ENCODE measurements at places on chromosomes 2 and 18. TPM values are rescaled to one million over a fixed set of nuclear protein-coding genes. Genes with fewer than 3 reads are reported as not detected.
A peak's percentile ranks its signal among the peaks of the same experiment; 100 is the strongest.

DNA sequence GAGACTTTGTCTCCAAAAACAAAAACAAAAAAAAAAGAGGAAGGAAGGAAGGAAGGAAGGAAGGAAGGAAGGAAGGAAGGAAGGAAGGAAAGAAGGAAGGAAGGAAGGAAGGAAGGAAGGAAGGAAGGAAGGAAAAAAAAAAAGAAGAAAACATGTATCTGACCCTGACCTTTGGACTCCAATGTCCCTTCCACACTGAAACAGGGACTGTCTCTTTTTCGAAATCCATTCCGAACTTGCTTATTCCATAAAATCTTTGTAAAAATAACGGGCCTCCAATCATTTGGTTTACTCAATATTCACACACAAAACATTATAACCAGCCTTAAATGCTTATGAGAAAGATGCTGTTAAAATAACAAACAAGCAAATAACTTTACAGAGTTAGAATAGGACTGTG, 225.7 kb downstream of the TCF4 start:
- H3K27me3 ChIP-seq, result no peaks in the 10 kb centered on the region
- no peak overlapping the region for H3K4me3 ChIP-seq
- H3K36me3 ChIP-seq, result no peaks in the 10 kb centered on the region

GRCh38 chr2:132884292-132884691, 214.3 kb upstream of the LYPD1 start:
- no peak overlapping the region for H3K27ac ChIP-seq
- H3K4me1 ChIP-seq, result peaks cover 7% of the 10 kb centered on the region
- H3K36me3 ChIP-seq, result no peaks in the 10 kb centered on the region
- no peaks in the 10 kb centered on the region for H3K27me3 ChIP-seq
- no peak for DNase-seq

DNA sequence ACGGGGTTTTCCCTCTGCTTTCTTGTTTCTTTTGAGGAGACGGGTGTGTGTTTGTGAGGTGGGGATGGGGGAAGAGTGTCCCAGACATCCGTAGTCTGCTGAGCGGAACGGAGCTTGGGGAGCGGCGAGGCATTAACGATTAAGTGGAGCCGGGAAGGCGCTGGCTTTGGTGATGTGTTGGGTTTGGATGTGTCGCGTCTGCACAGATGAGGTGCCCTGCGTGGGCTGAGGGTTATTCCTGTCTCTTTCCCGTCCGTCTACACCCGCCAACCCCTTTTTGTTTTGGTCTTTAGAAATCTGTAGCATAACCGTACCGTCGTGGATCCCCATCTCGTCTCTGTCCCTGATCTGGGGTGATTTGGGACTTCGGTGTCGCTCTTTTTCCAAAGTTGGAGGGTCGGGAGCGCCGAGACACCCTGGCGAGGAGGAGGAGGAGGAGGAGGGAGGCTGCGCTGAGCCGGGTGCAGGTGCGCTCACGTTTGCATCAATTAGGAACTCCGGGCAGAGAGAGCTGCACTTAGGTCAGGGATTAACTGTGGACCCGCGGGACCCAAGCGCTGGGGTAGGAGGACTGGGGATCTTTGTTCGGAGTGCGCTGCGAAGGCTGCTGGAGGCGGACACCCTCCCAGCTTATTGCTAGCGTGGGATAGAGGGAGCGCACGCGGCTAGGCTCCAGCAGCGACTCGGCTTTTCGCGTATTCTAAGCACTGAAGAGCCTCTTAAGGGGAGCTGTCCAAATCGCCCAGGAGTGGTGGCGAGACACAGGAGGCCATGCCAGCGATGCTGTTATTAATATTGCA, 720.3 kb downstream of the DPP10 start:
- no peak overlapping the region for H3K27ac ChIP-seq
- no peak overlapping the region for H3K4me3 ChIP-seq
- no peaks in the 10 kb centered on the region for H3K36me3 ChIP-seq
- no peak for DNase-seq
- peaks cover 40% of the 10 kb centered on the region for H3K27me3 ChIP-seq

DNA sequence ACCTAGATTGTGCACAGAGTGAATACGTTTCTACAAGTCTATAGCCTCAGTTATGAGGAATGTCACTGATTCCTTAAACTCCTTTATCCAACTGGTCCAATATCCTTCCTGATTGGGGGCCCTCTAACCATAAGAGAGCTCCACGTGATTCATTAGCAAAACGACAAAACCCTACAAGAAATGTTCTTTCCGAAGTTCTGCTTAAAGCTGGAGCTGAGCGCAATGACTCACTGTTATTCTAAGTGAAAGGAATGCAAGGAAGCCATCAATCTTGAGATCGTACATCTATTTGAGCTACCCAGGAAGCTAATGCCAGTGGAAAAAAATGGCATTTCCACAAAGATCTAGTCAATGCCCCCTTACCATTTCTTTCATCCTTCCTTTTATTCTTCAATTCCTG, 354.9 kb upstream of the CDH20 start:
- H3K36me3 ChIP-seq, result no peaks in the 10 kb centered on the region
- H3K4me1 ChIP-seq, result no peaks in the 10 kb centered on the region
- DNase-seq, result peak; percentile 27
- no peak overlapping the region for H3K4me3 ChIP-seq
- H3K27me3 ChIP-seq, result no peaks in the 10 kb centered on the region

GRCh38 chr2:68100189-68100588, 37.4 kb upstream of the C1D start:
- H3K4me1 ChIP-seq, result peaks cover 5% of the 10 kb centered on the region
- H3K27ac ChIP-seq, result no peak overlapping the region
- no peaks in the 10 kb centered on the region for H3K36me3 ChIP-seq
- DNase-seq, result no peak
- H3K4me3 ChIP-seq, result no peak overlapping the region

- no peak for DNase-seq
- peaks cover 49% of the 10 kb centered on the region for H3K4me1 ChIP-seq
- H3K4me3 ChIP-seq, result no peak overlapping the region
- H3K27me3 ChIP-seq, result no peaks in the 10 kb centered on the region
- H3K36me3 ChIP-seq, result peaks cover 15% of the 10 kb centered on the region
- peak overlapping the region; percentile 93 for H3K27ac ChIP-seq
These were observed 95.9 kb upstream of the SCG2 start for GRCh38 chr2:223697892-223698645.

DNA sequence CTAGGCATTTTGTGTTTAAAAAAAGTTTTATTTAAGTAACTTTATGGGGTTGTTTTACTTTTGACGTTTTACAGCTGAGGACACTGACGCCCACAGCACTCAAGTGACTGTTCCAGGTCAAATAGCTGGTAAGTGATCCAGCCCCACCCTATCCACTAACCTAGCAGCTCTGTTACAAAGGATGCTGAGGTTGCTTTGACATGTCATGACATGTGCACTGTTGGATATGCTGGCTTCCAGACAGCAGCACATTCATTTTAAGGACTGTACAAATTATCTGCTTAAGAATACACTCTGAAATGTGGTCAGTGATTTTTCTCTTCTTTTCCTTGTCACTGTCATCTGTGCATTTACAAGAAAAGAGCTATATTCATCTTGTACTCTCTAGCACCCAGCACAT, 417.5 kb downstream of the ZEB2 start:
- H3K4me3 ChIP-seq, result no peak overlapping the region
- no peaks in the 10 kb centered on the region for H3K27me3 ChIP-seq
- H3K4me1 ChIP-seq, result no peaks in the 10 kb centered on the region
- no peak for DNase-seq

GRCh38 chr2:140246957-140247356, 1466.8 kb upstream of the NXPH2 start:
- no peaks in the 10 kb centered on the region for H3K36me3 ChIP-seq
- no peak overlapping the region for H3K4me3 ChIP-seq
- H3K27me3 ChIP-seq, result no peaks in the 10 kb centered on the region
- H3K27ac ChIP-seq, result no peak overlapping the region
- peaks cover 4% of the 10 kb centered on the region for H3K4me1 ChIP-seq

- no peak overlapping the region for H3K4me3 ChIP-seq
- DNase-seq, result no peak
- no peaks in the 10 kb centered on the region for H3K27me3 ChIP-seq
- no peak overlapping the region for H3K27ac ChIP-seq
- no peaks in the 10 kb centered on the region for H3K36me3 ChIP-seq
These were observed 72.8 kb downstream of the AQP4 start for GRCh38 chr18:26792661-26793060.

DNA sequence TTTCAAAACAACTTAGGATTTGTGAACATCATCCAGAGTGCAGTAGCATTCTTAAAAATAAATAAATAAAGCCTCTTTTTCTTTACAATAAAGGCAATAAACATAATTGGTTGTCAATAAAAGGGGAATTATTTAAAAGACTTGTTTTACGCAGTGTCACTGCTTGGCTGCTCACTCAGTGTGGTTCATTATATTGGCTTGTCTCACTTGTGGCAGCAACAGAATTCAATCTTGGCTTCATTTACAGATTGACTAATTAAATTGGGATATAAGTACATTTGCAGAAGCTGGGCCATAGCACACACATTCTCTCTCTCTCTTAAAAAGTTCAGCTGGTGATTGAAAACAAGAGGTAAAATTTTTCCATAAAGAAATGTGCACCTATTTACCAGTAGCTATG, 1027.6 kb downstream of the LRP1B start:
- no peaks in the 10 kb centered on the region for H3K36me3 ChIP-seq
- H3K4me1 ChIP-seq, result peaks cover 16% of the 10 kb centered on the region
- no peak overlapping the region for H3K27ac ChIP-seq
- no peaks in the 10 kb centered on the region for H3K27me3 ChIP-seq
- H3K4me3 ChIP-seq, result no peak overlapping the region
- DNase-seq, result no peak

GRCh38 chr2:101736861-101737291, 39.4 kb downstream of the MAP4K4 start:
- no peak for DNase-seq
- peaks cover 42% of the 10 kb centered on the region for H3K4me1 ChIP-seq
- H3K27me3 ChIP-seq, result no peaks in the 10 kb centered on the region
- H3K4me3 ChIP-seq, result no peak overlapping the region

GRCh38 chr2:156110890-156111289, 221.6 kb downstream of the NR4A2 start:
- H3K27ac ChIP-seq, result no peak overlapping the region
- no peaks in the 10 kb centered on the region for H3K36me3 ChIP-seq
- H3K27me3 ChIP-seq, result no peaks in the 10 kb centered on the region
- no peak overlapping the region for H3K4me3 ChIP-seq

DNA sequence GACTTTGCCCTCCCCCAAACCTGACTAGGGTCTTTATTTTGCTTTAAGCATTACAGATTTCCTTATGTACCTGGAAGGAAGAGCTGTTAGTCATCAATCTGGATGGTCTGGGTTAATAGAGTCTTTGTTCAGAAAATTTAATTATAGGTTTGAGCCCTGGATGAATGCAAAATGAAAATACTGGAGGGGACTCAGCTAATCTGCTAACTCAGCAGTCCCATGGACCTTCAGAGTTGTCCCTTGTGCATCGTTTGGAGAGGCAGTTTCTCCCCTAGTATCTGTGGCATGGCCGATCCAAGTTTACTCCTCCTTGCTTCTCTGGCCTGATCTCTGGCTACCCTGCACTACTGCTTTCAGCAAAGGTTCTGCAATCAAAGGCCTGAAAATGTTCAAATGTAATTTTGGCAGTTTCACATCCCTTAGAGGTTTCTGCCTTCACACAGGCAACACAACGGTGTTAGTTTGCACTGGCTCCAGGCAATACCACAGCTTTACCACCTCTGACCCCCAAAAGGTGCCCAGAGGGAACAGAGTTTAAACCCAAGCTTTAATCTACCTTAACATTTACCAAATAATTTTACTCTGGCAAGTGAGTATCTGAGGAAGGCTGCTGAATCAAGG, 134.3 kb downstream of the THADA start:
- no peak for DNase-seq
- H3K27me3 ChIP-seq, result no peaks in the 10 kb centered on the region
- H3K36me3 ChIP-seq, result no peaks in the 10 kb centered on the region
- no peak overlapping the region for H3K27ac ChIP-seq
- peaks cover 8% of the 10 kb centered on the region for H3K4me1 ChIP-seq

The RAMP1 gene
- total RNA-seq, result 24.8 TPM
